ENCODE measurements at places on chromosomes 11 and 22.
A peak's percentile ranks its signal among the peaks of the same experiment; 100 is the strongest.

- no peak for DNase-seq
These were observed 81.6 kb upstream of the SUSD2 start for GRCh38 chr22:24099666-24100065.

- no peak for DNase-seq
These were observed 11.7 kb downstream of the MRTFA start for GRCh38 chr22:40624770-40625169.

DNA sequence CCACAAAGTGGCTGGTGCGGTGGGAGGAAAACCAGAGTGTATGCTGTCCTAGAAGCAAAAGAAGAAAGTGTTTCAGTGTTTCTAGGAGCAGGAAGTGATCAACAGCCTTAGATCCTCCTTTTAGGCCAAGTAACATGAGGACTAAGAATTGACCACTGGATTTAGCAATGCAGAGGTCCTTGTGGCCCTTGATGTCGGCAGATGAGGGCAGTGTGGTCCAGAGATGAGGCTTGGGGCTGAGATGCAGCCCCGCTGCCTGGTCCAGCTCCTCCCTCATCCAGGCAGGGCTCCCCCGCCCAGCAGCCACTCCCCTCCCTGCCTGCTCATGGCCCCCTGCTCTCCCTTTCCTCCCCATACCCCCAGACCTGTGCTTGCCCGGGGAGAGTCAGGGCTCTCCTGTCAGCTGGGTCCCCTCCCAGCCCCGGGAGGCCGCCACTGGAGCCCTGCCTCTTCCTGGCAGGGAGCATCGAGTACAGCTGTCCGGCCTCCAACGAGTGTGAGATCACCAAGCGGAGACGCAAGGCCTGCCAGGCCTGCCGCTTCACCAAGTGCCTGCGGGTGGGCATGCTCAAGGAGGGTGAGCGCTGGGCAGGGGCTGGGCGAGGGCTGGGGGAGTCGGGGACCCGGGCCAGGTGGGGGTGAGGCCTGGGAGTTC is 3.7 kb downstream of the TRMT112 start:
- no peak for DNase-seq

GRCh38 chr11:134460062-134460561 is 48.1 kb upstream of the B3GAT1 start:
- no peak for DNase-seq

DNA sequence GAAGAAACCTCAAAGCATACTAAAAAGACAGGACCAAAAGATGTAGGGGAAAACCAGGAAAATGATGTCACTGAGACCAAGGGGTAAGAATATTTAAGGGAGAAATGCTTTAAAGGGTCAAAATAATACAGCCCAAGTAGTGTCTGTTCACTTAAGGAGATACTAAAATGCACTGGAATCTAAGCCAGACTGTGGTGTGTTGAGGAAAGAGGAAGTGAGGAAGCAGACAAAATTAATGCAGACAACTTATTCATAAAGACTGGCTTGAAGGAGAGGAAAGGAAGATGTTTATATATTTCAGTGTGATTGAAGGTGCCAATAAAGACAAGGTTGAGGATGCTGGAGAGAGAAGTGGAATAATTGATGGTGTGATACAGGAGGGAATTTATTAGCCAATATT is 15.7 kb downstream of the ZNF215 start:
- DNase-seq, result no peak

DNA sequence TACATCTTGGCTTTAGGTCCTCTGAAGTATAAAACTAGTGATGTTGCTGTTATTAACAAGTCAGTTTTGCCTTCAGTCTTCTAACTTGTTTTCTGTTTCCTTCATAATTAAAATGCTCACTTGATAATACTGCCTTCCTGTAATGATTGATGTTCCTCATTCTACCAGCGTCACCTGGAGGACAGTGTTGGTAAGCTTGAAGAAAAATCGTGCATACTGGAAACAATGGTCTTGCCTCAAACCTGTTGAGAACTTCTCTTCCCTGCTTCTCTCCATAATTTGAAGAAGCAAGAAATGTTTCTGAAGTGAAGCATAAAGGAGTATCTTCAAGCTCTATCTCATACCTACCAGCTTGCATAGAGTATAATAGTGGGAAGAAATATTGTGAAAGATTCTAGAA is 3.0 kb downstream of the YWHAH start:
- peak; percentile 63 for DNase-seq

Data from GM20000 (cell line).